Activated T-cell treated with anti-CD3 and anti-CD28 coated beads for 48 hours (primary cell): ENCODE measurements at places on chromosomes 11 and 22.
A peak's percentile ranks its signal among the peaks of the same experiment; 100 is the strongest.

DNA sequence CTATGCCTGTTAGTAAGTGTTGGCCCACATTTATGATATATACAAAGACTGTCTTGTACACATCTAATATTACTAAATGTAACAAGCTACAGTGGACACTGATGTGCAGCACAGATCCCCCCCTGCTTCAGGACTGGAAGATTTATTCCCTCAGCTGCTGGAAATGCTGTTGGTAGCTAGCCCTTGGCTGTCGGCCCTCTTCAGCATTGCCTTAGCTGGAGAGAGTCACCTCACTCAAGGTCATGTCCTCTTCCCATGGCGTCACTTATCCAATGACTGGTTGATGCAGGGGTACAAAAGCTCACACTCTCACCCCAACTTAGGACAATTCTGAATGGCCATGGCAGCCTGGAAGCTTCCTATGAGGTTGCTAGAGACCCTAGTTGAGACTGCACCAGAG, 312.7 kb downstream of the SOX6 start:
- DNase-seq, result no peak

GRCh38 chr22:49918911-49919881, 762 bp downstream of the CRELD2 start:
- DNase-seq, result no peak

DNA sequence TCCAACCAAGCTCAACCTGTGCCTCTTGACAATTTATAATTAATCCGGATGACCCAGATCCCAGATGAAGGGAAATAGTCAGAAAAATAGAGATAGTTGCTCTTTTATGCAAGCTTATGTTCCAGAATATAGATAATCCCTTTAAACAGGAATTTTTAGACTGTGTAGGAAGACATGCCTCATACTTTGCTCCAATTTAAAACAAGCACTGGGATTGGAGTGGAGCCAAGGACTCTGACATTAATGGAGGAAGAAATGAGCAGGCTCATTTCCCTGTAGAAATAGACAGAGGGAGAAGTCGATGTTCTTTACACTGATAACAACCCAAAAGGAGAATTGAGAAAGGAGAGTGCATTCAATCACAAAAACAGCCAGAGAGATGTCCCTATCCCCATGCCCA, 70.1 kb upstream of the LRRC55 start:
- no peak for DNase-seq

GRCh38 chr11:129790106-129790505, 25.5 kb upstream of the TMEM45B start:
- no peak for DNase-seq

DNA sequence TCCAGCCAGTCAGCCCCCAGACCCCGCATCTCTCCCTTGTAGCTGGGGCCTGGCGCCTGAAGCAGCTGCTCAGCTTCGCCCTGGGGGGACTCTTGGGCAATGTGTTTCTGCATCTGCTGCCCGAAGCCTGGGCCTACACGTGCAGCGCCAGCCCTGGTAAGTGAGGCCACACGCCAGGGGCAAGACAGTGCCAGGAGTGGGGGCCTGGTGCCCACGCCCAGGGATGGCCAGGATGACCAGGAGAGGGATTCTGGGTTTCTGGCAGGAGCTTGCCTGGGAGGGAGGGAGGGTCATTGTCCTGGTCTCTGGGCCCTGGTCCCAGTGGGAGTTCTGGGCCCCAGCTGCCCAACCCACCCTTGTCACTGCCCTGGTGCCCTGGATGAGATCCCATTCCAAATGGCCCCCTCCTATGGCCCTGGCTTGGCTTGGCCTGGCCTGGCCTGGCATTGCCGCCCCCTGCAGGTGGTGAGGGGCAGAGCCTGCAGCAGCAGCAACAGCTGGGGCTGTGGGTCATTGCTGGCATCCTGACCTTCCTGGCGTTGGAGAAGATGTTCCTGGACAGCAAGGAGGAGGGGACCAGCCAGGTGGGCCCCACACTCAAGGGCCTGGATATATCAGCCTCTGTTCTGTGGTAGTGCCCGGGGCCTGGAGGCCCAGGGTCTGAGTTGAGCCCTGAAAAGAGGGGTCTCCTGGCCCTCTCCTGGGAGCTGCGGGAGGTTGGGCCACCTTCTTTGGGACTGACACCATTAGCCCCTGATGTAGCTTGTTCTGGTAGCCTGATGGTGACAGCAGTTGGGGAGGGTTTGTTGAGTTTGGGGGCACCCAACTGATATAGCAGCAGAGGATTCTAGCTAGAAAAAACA, 3.7 kb downstream of the SLC39A13 start:
- DNase-seq, result peak; percentile 62

DNA sequence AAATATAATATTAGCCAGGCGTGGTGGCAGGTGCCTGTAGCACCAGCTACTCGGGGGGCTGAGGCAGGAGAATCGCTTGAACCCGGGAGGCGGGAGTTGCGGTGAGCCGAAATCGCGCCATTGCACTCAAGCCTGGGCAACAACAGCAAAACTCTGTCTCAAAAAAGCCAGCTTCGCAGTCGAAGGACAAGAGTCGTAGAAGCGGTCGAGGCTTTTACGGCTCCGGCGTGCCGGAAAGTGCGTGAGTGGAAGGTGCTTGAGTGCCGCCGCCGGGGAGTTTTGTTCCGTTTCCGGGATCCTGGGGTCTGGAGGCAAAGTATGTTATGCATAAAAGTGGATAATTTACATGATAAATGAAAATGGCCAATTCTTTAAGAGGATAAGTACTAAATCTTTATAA, 43.6 kb downstream of the SYN3 start:
- no peak for DNase-seq

DNA sequence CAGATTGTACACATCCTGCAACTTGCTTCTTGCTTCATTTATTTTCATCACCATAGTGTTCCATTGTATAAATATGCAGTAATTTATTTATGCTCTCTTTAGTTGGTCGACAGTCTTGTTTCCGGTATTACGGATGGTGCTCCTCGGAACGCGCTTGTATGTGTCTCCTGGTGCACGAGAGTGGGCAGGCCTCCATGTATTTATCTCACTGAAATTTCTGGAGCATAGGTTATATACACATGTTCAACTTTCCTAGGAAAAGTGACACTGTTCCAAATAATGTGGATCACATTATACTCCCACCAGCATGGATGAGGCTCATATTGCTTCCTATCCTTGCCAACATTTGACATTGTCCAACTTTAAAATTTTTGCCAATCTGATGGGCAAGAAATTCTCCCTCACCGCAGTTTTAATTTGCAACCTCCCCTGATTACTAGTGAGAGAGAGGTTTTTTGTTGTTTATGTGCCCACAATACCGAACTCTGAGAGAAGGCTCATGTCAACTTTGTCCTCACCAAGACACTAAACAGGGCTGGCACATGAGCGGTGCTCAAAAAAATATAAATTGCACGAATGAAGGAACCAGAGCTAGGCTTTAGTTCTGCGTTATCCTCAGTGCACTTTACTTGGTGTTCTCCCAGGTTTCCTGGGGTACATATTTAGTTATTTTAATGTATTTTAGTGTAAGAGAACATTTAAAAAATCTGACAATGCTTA, 3.8 kb downstream of the CSNK2A3 start:
- no peak for DNase-seq

DNA sequence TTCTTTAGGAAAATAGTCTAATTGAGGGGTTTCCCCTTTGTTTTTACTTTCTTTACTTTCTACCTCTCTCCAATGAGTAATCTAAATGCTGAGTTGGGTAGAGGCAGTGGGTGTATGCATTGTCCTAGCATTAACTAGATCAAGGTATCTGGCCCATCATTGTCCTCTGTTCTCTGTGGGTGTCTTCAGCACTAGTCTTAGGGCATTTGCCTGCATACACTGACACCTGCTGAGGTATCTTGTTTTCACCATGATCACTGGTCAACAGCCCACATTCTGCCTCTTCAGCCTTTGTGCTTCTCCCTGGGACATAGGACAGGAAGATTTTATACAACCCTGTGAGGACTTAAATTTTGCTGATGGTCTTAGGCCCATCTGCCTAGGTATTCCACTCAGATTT, 371.1 kb downstream of the RAB38 start:
- no peak for DNase-seq

DNA sequence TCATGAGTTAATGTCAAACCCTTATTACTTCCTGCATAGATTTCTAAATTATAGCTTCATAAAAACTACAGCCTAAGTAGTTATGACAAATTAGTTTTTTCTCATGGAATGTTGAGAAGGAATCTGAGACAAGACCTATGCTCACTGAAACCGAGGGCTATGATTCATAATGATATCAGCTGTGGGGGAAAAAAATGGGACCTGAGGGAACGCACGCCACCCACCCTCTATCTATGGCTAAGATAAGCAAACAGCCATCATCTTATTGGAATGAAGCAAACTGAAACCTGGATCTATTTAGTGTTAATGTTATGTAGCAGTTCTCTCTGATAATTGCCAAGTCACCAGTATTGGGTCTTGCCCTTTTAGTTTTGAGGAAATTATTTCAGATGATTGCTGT, 906.9 kb upstream of the RAG2 start:
- no peak for DNase-seq
